ENCODE measurements at places on chromosomes 6 and 20. TPM values are rescaled to one million over a fixed set of nuclear protein-coding genes. Genes with fewer than 3 reads are reported as not detected.

The TUBB2A gene
- total RNA-seq, result 4.7 TPM

The BCAS4 gene
- total RNA-seq, result 7.2 TPM

The GPR63 gene
- total RNA-seq, result 2.9 TPM

The SLC26A8 gene
- not detected for total RNA-seq

The HEY2 gene
- not detected for total RNA-seq

The GSTA1 gene
- not detected for total RNA-seq

The C2 gene
- 1.7 TPM for total RNA-seq

The LHFPL5 gene
- total RNA-seq, result not detected

The UFL1 gene
- total RNA-seq, result 20.8 TPM

The NKAIN4 gene
- total RNA-seq, result not detected

The GLP1R gene
- not detected for total RNA-seq

Measured in T-helper 1 cell treated with Interleukin-12 subunit alpha and Interleukin-12 subunit beta and Interleukin-4 antibody, amounts not matched to agents 30 ng/mL and 1 ng/mL, for 36 hours (primary cell).